NCI-H2081 (cell line): ENCODE measurements at places on chromosomes 6 and 20.

DNA sequence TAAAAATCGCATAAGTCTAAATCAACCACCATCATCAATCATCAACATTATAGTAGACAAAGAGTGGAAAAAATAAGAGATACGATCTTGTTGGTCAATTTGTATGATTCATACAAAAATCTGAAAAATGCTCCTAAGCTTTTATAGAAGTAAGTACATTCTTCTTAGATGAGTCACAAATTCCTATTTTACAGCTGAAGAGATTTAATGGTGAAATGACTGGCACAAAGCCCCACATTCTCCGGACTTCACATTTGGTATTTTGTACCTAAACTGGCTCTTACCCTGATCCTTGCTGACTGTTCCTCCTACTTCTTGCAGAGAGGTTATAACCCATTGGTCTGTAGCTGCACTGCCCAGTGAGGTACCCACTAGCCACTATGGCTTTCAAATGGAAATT lies 29.9 kb upstream of the PREP start:
- no peak for DNase-seq

DNA sequence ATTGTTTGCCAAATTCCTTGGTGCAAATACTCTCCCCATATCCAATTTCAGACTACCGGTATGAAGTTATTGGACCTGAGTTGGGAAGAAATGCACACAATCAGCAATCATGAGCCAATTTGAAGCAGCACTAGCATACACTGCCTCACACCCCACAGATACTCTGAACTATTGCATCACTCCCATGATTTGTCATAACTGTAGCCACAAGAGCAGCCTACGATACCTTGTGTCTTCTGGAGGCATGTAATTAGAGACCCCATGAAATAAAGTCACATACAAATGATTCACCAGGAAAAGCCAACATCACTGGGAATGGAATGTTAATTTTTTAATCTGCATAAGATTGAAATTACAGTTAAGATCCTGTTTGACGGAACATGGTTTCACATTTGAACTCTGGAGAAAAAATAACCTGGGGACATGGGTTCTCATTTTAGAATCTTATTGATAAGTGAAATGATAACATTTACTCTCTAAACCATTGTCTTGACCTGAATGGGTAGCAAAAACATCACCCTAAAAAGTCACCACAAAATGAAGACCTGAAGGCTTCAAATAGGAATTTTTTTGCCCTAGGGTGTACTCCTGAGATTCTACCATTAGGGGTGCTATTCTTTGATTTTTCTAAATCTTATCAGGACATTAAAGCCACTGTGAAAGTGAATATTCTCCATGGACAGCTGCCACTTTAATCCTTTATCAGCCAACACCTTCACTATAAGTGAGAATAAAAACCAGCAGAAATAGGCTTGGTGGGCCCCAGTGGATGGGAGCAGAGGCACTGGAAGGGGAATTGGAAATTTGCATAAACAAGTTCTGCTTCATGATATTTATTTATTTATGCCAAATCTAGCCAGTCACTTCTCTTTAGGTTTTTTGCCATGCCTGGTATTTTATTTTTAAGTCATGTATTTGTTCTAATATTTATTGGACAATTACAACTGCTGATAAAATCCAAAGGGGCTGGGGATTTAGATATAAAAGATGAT lies 34.5 kb upstream of the HBS1L start:
- no peak for DNase-seq

DNA sequence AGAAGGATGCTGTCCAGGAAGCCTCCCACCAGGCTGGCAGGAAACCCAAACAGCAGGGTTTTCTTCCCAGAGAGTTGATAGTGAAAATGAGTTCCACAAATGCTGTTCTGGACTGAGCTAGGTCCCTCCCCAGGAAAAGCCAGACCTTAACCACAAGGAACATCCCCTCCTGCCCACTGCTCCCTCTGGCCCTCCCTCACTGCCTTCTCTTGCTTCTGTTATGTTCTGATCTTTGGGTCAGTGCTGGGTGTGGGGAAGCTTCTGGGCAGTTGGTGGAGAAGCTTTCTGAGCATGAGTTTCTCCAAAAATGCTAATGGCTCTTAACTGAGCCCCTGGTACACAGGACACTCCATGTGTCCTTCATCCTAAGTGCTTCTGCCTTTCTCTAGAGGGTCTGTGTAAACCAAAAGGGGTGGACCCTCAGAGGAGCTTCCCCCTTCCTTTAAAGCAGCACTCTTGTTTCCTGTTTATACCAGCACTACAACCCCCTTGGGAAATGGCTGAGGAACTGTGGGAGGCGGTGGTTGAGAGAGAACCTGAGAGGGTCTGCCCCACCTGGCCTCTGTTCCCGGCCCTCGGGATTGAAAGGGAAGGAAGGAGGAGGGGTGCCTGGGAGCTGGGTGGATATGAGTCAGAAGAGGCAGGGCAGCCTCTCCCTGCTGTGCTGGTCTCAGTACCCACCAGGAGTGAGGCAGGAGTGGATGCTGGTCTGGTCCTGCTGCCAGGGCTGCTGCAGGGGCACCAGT lies 42.0 kb downstream of the CDS2 start:
- DNase-seq: no peak

DNA sequence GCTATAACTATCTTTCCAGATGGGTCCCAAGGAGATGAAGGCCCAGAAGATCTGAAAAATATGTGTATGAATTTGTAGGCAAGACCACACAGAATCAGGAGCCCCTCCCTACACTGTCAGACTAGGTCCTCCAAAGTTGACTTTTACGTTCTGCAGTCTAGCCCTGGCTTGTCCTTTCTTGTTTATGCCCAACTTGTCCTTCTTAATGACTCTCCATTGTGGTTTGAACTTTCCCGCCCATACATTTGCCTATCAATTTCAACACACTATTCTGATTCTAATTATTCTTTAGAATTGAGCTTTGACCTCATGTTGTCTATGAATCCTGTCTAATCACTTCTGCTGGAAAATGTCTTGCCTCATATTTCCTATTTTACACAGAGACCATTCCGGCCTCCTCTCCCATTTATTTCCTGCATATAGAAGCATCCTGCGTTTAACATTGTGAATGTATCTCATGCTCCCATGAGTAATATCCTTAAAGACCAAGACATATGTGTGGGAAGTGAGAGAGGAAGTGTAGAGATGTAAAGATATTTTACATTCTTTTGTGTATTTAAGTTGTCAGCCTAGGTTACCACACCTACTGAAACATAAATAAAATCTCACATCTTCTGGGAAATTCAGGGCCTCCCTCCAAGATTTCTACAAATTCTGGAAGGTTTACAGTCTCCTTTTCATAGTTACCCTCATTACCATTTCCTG lies 348.3 kb downstream of the BCKDHB start:
- no peak for DNase-seq

GRCh38 chr6:151721146-151721545 lies 86.3 kb upstream of the ESR1 start:
- no peak for DNase-seq

DNA sequence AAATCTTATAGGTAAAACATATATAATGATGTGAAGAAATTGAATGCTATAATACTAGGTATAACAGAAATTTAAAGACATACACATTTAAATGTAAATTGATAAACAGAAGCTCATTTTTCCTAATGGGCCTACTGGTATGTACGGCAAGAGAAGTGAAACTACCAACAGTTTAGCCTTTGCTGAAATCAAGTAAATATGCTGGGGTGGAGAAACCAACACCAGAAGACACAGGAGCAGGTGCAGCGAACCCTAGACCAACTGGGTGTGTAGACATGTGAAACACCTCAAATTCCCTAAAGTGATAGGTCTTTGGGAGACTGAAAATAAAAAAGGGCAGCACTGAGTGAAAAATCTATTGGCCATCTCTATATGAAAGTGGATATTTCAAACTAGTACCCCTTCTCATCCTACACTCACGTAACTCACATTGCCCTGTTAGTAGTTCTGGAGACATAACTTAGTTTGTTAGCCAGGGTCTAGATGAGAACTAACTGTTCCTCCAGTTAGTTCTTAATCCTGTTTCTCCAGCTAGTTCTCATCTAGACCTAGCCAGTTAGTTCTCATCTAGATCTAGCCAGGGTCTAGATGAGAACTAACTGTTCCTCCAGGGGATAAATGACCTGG lies 53.1 kb downstream of the SLC35D3 start:
- no peak for DNase-seq

DNA sequence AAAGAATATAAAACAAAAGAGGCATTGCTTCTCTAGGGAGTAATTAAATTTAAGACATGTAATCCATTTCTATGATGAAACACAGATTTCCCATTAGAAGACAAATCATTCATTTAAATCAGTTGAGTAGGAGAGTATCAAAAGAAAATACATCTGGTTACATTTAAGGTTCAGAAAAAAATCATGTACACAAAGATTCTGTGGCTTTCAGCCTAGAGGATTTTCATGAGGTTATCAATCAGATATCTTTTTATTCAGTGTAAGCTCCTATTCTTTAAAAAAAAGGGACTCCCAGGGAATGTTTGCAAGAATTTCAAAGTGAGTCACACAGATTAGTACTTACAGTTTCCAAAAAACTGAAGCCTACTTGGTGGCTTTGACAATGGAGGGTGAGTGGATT lies 24.9 kb downstream of the COL21A1 start:
- DNase-seq: no peak

DNA sequence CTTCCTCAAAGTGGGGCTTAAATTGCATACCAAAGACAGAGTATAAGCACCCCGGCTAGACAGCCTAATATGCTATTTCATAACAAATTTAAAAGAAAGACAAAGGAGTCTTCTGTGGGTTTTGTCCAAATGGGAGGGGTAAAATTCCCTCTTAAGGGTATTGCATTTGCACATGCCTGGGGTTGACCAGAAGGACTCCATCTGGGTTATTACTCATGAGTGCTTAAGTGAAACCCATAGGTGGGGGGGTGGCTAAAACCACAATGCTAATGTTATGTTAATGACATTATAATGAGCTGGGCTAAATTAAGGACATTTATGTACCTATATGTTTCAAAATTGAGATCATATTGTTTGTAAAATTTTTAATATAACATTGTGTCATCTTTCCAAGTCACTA lies 15.0 kb downstream of the IMPG1 start:
- DNase-seq: no peak

DNA sequence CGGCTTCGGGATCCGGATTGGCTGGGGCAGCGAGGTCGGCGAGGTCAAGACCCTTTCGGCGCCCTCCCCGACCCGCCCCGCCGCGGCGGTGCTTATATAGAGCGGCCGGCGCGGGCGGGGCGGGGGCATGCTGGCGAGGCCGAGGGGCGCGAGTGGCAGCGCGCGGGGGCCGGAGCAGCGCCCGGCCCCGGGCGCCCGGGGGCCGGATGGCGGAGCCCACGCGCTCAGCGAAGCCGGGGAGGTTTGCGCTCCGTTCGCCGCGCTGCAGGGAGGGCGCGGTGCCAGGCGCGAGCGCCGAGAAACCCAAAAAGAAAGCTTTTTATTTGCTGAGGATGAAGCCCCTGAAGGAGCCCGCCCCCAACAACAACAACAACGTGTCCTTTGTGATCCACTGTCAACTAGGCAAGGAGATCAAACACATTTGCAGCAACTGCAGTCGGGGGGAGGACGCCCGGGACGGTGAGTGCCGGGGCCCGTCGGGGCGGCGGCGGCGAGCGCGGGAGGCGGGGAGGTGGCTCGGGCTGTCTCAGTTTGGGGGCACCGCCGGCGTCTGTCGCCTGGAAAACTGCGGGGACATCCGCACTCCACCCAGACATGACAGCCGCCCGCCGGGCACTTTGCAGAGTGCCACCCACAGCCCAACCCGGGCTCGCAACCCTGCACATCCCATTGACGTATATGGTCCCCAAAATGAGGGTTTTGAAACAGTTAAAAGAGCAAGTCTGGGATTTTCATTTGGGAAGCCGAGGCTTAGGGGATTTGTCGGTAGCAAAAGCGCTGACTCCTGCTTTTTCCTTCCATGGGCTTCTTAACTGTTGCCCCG lies 297.3 kb downstream of the PHACTR1 start:
- no peak for DNase-seq

DNA sequence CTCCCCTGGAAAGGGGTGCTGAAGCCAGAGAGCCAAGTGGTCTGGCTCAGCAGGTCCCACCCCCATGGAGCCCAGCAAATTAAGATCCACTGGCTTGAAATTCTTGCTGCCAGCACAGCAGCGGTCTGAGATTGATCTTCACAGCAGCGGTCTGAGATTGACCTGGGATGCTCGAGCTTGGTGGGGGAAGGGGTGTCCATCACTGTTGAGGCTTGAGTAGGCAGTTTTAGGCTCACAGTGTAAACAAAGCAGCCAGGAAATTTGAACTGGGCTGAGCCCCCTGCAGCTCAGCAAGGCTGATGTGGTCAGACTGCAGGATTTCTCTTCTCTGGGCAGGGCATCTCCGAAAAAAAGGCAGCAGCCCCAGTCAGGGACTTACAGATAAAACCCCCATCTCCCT lies 41.3 kb upstream of the B3GAT2 start:
- DNase-seq: no peak

DNA sequence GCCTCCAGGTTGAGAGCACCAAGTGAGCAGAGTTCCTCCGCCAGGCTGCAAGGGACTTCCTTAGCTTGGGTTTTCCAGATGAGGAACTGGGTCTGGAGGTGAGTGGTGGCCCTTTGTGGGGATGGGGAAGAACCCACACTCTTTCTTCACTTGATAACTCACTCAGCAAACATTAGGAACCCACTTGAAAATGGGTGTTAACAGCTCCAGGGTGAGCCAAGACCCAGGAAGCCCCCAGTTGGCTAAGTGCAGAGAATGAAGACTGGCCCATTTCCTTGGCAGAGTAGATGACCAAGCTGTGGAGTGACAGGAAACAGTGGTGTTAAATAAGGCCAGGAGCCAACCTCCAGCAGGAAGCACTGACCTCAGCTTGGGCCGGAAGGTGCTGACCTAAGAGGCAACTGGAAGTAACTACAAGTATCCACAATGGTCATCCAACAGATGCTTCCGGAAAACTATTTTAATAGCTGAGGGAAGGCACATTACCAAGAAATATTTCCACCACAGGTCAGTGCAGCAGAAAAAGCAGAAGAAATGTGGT lies 22.7 kb downstream of the MRPL14 start:
- DNase-seq: no peak

DNA sequence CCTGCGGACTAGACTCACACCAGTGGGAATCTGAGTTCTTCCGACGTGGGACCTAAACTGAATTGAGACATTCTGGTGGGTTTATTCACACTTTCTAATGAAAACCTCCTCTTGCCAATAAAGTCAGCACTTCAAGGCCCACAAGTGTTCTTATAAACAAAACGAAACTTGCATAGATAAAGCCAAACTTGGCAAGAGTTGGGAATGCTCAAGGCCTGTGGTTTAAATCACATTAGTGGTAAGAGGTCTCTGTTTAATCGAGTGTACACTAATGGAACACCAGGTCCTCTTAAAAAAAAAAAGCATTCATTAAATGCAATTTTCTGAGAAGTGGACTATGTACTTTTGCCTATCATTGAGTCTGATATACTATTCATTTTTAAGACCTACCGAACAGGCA lies 143.3 kb downstream of the SMOC2 start:
- no peak for DNase-seq

DNA sequence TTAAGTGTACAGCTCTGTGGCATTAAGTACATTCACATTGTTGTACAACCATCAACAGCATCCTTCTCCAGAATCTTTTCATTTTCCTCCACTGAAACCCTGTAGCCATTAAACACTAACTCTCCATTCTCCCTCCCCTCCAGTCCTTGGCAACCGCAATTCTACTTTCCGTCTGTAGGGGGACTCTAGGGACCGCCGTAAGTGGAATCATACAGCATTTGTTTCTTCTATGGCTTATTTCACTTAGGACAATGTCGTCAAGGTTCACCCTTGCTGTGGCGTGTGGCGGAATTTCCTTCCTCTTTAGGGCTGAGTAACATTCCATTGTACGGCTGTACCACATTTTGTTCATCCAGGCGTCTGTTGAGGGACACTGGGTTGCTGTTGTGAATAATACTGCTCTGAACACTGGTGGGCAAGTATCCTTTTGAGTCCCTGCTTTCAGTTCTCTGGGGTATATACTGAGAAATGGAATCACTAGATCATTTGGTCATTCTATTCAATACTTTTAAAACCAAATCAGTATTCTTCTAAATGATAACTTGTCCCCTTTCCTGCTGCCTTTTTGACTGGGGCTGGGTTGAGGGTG lies 50.7 kb downstream of the PPP1R3G start:
- peak; percentile 7 for DNase-seq
